ENCODE measurements at places on chromosomes 5 and 9. TPM values are rescaled to one million over a fixed set of nuclear protein-coding genes. Genes with fewer than 3 reads are reported as not detected.

Gene QRFP
- total RNA-seq = not detected

Gene PDGFRB
- 101 TPM for total RNA-seq

Gene SAXO1
- total RNA-seq = not detected

Gene CER1
- not detected for total RNA-seq

Gene ZNF367
- 1.2 TPM for total RNA-seq

Gene EPB41L4B
- total RNA-seq = 56.4 TPM

Gene ARL14EPL
- total RNA-seq = not detected

Gene RCL1
- total RNA-seq = 19.7 TPM

Gene LOX
- total RNA-seq = 11.8 TPM

Gene KIF20A
- 0.40 TPM for total RNA-seq

Gene SHISAL2B
- not detected for total RNA-seq

Gene GABRB2
- 2.0 TPM for total RNA-seq

Gene FABP6
- total RNA-seq = not detected

Gene RAB3C
- under 0.01 TPM for total RNA-seq

Gene RARS1
- total RNA-seq = 73.2 TPM

Gene DAB2
- total RNA-seq = 22.9 TPM

Gene DRD1
- total RNA-seq = not detected

Gene SAP30L
- total RNA-seq = 37.9 TPM

Gene DDX4
- not detected for total RNA-seq

Gene PCDHA5
- total RNA-seq = 0.42 TPM

Gene HK3
- total RNA-seq = 0.67 TPM

Gene MSMP
- not detected for total RNA-seq

Gene CCDC192
- total RNA-seq = not detected

Gene CDKN2A
- 1.9 TPM for total RNA-seq

Gene DIPK1B
- 23.6 TPM for total RNA-seq

Gene UBTD2
- total RNA-seq = 28.6 TPM

Gene PNPLA7
- total RNA-seq = 10.5 TPM

Gene LIFR
- 259 TPM for total RNA-seq

Gene SH3RF2
- total RNA-seq = 3.1 TPM

Gene LCN2
- 0.45 TPM for total RNA-seq

Gene PCDHGA12
- total RNA-seq = 13.5 TPM

Gene GFPT2
- 26.6 TPM for total RNA-seq

Gene OR1Q1
- total RNA-seq = not detected

Gene PDCD1LG2
- 1.0 TPM for total RNA-seq

Gene SLC1A3
- 9.3 TPM for total RNA-seq

Gene SOX30
- total RNA-seq = not detected

Gene PAM
- total RNA-seq = 250 TPM

Gene ADAMTS12
- 1.3 TPM for total RNA-seq

Data from thyroid gland (tissue), 4 donors.